ENCODE measurements at places on chromosomes 3 and 15.
A peak's percentile ranks its signal among the peaks of the same experiment; 100 is the strongest.

GRCh38 chr3:99659951-99660350 is 21.6 kb downstream of the COL8A1 start:
- DNase-seq, result no peak

GRCh38 chr15:32107477-32108080 is 77.3 kb downstream of the CHRNA7 start:
- DNase-seq, result no peak

- peak; percentile 99 for DNase-seq
These were observed at the start of gene AMOTL2 for GRCh38 chr3:134374105-134374790. Gene AMOTL2 (minus strand): TSS chr3:134374447. CDS start chr3:134371433, 3,014 bp downstream.

- DNase-seq, result no peak
These were observed 43.3 kb upstream of the MITF start for GRCh38 chr3:69695933-69696332.

GRCh38 chr15:51076524-51077220 is 18.0 kb downstream of the TNFAIP8L3 start:
- DNase-seq, result no peak

DNA sequence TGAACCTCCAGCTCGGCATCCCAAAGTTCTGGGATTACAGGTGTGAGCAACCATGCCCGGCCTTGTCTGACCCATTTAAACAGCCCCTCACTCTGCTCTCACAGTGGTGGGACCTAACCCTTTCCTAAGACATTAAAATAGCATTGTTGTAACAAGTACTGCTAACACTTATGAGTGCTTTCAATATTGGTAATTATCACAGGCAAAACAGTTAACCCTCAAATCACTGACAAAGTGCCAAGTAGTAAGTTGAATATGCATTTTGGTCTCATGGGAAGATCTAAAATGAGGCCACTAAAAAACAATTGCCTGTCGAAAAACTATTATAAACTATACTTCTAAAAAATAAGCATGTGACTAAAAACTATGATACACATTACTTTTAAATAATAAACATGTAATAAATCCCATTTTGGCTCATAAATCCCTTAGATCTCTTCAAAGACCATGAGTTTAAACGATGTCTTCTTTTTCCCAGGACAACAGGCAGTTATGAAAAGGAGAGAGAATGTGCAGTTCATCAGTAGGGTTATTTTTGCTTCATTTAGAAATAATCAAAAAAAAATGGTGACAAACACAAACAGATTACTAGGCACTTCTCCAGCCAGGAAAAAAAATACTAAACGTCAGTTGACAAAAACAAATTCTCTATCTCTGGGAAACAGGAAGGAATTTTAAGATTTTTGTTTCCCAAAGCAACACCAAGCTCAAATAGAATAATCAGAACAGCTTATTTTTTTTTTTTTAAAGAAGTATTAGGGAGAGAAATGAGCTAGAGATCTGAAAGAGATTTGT is 95.4 kb downstream of the RFTN1 start:
- DNase-seq, result no peak

- no peak for DNase-seq
These were observed 26.4 kb downstream of the RBM6 start for GRCh38 chr3:49966233-49966942.

DNA sequence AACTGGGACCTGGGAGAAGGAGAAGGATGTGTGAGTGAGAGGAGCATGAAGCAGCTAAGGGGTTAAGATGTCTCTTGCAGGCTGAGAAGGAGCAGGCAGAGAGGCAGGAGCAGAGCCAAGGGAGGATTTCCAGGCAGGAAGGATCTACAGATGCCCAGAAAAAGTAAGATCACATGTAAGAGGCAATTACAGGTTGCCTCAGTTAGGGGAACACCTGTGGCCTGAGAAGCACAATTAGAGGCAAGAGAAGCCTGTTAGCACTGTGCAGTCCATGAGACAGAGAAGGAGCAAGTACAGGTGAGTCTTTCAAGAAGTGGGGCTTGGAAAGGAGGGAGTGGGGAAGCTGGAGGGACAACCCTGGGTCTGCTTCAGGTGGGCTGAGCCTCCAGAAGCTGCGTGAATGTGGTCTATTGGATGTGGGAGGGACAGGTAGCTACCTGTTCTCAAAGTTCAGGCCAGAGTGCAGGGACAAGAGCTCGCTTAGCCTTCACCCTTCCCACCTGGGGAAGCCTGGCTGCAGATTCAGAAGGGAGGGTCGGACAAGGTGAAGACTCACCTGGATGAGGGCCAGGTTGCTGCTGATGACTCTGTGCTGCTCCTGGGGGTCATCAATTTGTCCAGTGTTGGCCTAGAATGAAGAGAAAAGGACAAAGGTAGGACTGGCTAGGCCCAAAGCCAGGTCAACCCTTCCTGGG is 50.7 kb downstream of the SLC41A3 start:
- DNase-seq, result no peak

DNA sequence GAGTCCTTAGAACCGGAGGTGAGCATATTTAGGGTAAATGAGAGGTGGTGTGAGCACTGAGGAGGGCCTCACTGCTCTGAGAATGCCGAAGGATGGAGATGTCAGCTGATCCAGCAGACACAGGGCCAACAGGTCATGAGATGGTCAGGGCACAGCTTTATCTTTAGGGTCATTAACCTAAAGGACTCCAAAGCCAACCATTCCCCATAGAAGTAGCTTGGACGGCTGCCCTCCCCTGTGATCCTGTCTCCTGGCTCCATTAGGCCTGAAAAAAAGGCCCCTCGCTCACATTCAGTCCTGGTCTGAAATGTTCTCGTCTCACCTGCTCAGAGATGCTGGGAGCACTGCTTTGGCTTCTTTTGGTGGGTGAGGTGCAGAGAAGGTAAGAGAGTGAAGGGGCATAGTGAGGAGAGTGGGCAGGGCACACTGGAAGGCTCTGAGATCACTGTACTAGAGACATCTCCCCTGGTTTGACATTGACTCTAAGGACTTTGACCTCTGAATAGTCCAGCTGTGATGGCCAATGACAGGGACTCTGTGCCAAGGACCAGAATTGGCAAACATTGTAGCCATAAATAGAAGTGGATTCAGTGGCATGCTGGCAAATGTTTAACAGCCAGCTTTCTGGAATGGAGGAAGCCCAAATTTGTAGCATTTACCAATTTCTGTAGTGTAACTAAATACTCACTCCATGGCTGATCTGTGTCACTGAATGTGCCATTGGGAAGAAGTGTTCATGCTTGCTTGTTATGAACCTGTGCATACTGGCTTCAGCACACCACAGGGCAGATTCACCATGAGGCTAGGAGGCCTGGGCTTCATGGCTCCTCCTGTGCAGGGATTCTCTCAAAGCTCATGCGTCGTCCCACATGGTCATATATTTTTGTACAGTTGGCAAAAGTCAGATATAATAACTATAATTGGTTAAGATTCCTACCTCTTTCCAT is 76.2 kb upstream of the MRPS22 start:
- no peak for DNase-seq

- no peak for DNase-seq
These were observed 110.2 kb upstream of the UMPS start for GRCh38 chr3:124619887-124620599.

DNA sequence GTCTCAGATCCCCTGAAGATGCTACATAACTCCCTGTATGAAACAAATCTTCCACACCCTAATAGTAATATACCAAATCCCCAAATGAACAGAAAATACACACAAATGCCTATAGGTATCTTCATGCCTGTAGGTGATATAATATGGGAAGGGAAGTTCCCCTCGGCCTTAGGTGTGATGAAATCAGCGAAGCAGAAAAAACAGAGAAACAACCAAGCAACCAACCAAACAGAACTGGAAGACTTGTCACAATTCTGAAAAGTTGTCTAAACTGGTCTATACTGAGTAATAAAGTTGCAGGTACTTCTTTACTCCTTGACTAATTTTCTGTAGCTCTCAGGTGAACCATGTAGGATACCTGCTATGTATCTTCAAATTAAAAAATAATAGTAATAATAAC is 82.2 kb upstream of the SATB1 start:
- no peak for DNase-seq

- no peak for DNase-seq
These were observed 295.5 kb downstream of the PLOD2 start for GRCh38 chr3:145865399-145866018.

GRCh38 chr15:79896634-79897379 is at the start of gene MTHFS:
Gene MTHFS (minus strand): TSS chr15:79897014. CDS start chr15:79896988, 26 bp downstream.
- peak; percentile 88 for DNase-seq

GRCh38 chr15:45631776-45632175 is 3.1 kb upstream of the SQOR start:
- no peak for DNase-seq

GRCh38 chr3:195071011-195071728 is 199.8 kb downstream of the XXYLT1 start:
- no peak for DNase-seq

- DNase-seq, result peak; percentile 68
These were observed 61.4 kb downstream of the TUSC7 start for GRCh38 chr3:116770815-116771450.

- no peak for DNase-seq
These were observed 48.7 kb downstream of the ECT2 start for GRCh38 chr3:172799246-172799645.

GRCh38 chr3:66778107-66778506 is 220.0 kb upstream of the KBTBD8 start:
- no peak for DNase-seq

DNA sequence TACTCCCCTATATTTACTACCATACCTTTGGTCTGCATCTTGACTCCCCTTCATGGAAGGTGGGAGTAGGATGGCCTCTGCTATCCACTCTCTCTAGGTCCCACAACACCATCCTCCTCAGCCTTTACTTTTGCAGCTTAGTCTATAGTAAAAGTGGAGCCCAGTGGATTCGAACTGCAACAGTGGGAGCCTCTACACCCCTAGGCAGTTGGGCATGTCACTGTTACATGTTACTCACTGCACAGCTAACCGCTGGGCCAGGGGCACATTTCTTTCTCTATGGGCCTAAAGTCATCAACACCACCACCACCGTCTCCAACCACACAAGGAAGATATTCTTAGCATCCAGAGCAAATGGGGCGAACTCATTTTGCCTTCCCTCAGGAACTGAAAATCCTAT is 62.9 kb downstream of the KLF13 start:
- no peak for DNase-seq

GRCh38 chr15:33068007-33068481 is 126.5 kb downstream of the FMN1 start:
- DNase-seq, result no peak

- DNase-seq, result no peak
These were observed 58.1 kb upstream of the SLC25A36 start for GRCh38 chr3:140883428-140884040.

- peak; percentile 77 for DNase-seq
These were observed 18.1 kb upstream of the SCN10A start for GRCh38 chr3:38834110-38834509.

DNA sequence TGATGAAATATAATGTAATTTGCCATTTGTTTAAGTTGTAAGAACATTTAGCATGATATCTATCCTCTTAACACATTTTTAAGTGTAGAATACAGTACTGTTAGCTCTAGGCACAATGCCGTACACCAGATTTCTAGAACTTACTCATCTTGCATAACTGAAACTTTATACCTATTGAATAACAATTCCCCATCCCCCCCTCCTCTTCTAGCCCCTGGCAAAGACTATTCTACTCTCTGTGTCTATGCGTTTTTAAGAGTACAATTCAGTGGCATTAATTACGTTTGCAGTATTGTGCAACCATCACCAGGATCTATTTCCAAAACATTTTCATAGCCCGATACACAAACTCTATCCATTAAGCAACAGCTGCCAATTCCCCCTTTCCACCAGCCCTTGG is 261.7 kb downstream of the PLOD2 start:
- DNase-seq, result no peak

Data from AG08396 (cell line).